Activated gamma-delta T cell (primary cell): ENCODE measurements at places on chromosomes 3 and 15.

GRCh38 chr3:187265461-187265955, 26.0 kb downstream of the MASP1 start:
- DNase-seq: no peak

DNA sequence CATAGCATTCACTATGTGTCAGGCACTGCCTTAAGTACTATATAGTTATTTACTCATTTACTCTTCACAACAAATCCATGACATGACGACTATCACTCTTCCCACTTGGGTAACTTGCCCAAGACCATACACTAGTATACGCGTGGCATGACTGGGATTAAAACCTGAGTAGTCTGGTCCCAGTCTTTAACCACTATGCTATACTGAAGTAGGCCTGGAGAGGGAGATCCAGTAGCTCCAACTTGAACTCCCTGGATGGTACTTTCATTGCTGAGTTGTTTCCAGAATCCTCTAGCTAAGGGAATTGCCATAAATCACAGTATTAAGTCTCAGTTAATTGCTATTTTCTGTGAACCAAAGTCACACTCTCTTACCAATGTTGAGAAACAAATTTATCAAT, 116.2 kb upstream of the LSAMP start:
- DNase-seq: no peak

GRCh38 chr3:56693750-56694149, 10.7 kb upstream of the TASOR start:
- DNase-seq: no peak

GRCh38 chr3:156693166-156693565, 18.8 kb downstream of the TIPARP start:
- no peak for DNase-seq

- no peak for DNase-seq
Measured at GRCh38 chr3:77571971-77572715, 532.2 kb downstream of the ROBO2 start.

DNA sequence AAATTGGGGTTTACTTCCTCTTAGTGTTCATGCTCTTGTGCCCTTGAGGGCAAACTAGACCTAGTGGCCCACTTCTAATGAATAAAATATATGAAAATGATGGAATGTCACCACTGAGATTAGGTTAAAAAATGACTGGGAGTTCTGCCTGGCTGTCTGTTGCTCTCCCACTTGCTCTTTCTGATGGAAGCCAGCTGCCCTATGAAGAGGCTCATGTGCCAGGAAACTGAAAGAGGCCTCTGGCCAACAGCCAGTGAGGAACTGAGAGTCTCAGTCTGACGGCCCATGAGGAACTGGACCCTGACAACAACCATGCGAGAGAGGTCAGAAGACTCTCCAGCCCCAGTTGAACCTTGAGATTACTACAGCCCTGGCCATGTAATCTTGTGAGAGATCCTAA, 107.1 kb upstream of the FHIT start:
- DNase-seq: no peak

DNA sequence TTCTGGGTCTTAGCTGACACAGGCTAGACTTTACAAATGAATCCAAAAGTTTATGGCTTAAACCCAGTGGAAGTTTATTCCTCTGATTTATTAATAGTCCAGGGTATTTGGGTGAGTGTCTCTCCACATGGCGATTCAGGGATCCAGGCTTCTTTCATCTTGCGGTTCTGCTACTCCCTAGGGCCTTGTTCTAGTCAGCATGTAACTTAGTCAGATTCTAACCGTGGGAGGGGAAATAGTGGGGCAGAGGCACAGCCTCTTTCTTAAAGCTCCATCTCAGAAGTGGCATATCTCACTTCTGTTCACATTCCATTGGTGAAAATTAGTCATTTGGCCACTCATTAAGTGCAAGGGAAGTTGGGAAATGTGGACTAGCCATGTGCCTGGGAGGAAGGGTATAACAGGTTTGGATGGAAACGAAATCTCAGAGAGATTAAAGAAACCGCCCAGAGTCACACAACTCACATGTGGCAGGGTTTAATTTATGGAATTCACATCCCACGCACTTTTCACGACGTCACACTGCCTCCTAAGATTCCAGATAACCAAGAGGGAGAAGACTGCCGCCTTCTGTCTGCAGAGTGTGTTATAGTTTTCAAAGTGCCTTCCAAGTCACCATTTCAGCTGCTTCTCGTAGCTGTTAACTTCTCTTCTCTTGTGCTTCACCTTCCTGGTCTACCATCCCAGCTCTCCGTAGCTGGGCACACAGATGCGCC, 11.4 kb upstream of the RASGRF1 start:
- DNase-seq: no peak
